ENCODE measurements at places on chromosomes 2 and 18.

DNA sequence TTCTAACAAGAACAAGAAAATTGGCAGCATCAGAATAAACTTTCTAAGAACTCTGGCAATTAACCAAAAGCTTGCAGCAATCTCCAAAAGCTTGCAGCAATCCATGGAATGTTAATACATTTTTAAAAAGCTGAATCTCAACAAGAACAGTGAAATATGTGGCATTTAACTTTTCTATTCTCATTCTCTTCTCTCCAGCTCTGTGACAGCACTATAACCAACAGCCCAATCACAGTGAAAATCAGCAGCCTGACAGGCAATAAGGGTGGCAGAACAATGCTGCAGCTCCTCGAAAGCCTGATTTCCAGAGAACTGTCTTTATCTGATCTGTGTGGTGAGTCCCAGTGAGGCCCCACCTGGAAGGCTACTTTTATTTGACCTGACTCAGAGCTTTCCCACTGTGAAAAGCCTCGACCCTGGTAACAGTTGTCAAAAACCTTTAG is 60.0 kb downstream of the TMEM131 start:
- no peak for DNase-seq

DNA sequence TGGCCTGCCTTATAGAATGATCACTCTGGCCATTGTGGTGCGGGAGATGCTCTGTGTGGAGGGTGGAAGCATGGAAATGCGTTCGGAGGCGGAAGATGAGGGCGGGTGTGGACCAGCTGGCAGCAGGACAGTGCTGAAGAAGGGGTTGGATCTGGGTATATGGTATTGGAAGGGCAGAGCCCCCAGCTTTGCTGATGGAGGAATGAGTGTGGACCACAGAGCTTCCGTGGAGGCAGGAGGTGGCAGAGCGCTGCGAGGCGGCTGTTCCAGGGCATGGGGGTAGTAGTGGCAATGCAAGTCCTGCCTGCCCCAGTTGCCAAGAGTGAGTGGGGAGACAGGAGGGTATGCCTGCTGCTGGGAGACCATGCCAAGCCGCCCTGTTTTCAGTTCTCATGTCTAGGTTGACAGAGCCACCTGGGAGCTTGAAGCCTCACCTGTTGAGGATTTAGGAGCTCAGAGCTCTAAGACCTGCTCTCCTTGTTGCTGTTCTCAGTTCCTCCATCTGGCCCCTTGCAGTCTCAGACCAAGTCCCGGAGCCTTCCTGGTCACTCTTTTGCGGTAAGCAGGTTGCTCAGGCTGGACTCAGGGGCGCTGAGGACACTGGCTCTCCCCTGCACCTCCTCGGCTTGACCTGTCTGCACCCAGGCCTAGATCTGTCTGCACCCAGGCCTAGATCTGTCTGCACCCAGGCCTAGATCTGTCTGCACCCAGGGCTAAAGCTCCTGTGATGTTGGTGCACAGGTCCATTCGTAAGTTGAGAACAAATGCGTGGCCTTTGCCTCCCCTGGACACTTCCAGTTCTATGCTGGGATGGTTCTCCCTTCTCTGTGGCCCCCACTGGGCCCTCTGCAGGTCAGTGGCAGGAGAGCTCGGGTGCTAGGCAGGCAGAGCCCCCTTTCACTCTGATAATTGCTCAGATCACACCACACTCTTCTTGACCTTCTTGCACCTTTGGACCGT is 290.5 kb upstream of the HS6ST1 start:
- DNase-seq, result no peak

DNA sequence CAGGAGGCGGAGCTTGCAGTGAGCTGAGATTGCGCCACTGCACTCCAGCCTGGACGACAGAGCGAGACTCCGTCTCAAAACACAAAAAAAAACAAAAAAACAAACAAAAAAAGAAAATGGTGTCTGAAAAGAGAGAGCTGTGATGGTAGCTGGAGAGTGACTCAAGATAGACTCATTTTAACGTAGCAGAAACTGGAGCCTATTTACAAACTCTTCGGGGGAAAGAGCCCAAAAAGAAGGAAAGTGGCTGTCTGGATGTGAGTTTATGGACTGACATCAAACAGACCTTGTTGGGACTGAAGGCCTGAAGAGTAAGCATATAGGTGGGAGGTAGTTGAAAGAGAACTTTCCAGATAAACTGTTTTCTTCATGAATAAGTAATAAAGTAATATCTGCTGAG is 51.8 kb downstream of the LIMS1 start:
- DNase-seq, result no peak

- no peak for DNase-seq
Measured at GRCh38 chr2:235958931-235959410, 209.2 kb downstream of the GBX2 start.

DNA sequence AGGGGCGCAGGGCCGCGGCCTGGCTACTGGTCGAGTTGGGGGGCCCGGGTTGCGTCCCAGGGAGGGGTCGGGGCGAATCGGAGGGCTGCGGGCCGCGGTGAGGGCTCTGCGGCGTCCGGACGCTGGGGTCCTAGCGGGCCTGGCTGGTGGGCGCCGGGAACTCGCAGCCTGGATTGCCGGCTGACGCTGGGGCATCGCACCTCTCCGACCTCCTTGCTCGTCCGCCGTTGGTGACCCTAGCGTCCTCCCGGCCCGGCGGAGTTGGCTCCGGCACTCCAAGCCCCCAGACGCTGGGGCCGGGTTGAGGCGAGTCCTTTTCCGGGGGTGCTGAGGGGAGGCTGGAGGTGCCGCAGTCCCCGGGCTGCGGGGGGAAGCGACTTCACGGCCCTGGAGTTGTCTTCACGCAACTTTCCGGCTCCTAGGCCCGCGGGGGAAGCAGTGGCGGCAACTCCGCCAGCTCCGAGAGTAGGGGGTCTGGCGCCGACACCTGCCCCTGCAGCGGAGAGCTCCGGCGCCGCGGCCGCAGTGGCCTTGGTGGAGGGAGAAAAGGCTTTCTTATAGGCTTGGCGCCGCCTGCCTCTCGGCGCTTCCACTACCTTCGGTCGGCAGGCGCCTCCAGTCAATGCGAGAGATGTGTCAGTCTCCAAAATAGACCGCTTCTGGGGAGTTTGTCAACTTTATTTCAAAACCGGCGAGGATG is 70.3 kb downstream of the HAUS1 start:
- DNase-seq, result peak; percentile 38

GRCh38 chr2:169712791-169713227 is 18.5 kb downstream of the PHOSPHO2 start:
- DNase-seq, result no peak

- no peak for DNase-seq
Measured at GRCh38 chr2:128818704-128819491, 500.2 kb upstream of the HS6ST1 start.

DNA sequence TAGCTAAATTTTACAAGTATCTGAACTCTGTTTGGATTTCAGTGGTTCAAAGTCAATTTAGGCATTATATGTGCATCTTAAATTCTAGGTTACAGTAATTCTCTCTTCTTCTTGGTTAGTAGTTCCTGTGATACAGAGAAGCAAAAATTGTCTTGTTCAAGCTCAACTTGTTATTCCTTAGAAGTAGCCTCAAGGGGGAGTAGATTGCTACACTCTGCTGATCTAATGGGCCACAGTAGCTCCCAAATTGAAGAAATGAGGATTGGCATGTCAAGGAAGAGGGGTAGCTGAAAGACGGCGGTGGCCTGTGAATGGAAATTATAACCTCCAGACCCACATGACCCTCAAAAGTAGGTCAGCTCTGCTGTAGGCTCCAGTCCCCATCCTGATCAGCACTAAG is 334.7 kb downstream of the HRH4 start:
- no peak for DNase-seq

DNA sequence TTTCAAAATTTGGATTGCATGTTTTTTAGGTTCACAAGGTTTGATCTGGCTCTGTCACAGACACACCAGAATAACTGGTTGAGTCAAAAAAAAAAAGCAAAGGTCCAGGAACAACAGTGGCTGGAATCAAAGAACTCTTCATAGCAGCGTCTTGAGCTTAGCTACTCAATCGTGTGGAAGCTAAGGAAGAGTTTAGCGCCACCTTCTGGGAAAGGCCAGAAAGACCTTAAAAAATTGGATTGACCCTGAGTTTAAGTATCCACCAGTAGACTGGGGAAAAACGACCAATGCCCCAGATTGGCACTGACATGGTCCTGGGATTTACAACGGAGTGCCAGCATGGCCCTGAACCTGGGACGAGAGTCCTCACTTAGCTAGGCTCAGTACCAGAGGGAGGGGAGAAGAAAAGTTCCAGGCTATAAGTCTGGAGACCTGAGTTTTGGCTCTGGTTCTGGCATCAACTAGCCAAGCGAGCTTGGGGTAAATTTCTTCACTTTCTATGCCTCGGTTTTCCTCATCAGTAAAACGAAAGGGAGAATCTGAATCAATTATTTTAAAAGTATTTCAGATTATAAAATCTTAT is 71.1 kb upstream of the TFCP2L1 start:
- peak; percentile 9 for DNase-seq

GRCh38 chr2:2562867-2563266 is 231.8 kb upstream of the MYT1L start:
- no peak for DNase-seq

GRCh38 chr2:137706786-137707613 is 257.3 kb upstream of the HNMT start:
- DNase-seq, result no peak

GRCh38 chr2:200592406-200593075 is 6.7 kb downstream of the AOX1 start:
- no peak for DNase-seq

DNA sequence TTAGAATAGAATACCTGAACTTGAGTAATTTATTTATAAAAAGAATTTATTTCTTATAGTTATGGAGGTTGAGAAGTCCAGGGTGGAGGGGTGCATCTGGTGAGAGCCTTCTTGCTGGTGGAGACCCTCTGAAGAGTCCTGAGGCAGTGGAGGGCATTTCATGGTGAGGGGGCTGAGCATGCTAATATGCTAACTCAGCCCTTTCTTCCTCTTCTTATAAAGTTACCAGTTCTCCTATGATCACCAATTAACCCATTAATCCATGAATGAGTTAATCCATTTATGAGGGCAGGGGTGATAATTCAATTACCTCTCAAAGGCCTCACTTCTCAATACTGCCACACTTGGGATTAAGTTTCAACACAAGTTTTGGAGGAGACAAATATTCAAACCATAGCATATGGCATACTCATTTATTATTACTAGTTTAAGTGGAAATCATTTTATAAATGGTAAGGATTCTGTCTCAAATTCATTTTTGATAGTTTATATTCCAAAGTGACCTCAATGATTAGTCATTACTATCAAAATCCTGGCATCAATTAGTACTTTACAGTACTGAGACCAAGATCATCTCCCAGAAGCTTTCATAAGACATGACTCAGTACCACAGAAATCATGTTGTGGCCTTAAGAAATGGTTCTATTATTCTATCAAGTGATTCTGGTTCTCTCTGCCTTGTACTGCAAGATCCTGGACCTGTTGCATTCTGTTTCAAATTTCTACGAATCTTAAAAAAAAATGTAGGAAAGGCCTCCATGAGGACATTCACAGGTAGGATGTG is 5.5 kb downstream of the ZNF396 start:
- no peak for DNase-seq

- no peak for DNase-seq
Measured at GRCh38 chr2:238941262-238941792, 93.4 kb downstream of the TWIST2 start.

GRCh38 chr2:196399722-196400691 is 228.6 kb upstream of the STK17B start:
- DNase-seq, result no peak

DNA sequence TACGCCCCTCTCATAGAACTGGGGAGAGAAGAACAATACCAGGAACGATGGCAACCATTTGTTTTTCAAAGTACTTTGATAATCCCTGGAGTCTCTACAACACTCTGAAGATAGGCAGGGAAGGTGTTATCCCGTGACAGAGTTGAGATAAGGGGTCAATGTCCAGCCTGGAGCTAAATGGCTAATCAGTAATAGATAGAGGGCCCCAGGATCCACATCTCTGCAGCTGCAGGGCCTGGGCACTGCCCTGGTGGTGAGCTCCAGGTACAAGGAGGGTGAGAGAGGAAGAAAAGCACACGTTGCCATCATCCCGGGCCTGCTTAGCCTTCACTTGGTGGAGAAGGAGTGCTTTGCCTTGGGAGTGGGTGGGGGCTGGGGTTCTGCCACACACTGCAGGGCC is 260.6 kb downstream of the PRKCE start:
- DNase-seq, result no peak

DNA sequence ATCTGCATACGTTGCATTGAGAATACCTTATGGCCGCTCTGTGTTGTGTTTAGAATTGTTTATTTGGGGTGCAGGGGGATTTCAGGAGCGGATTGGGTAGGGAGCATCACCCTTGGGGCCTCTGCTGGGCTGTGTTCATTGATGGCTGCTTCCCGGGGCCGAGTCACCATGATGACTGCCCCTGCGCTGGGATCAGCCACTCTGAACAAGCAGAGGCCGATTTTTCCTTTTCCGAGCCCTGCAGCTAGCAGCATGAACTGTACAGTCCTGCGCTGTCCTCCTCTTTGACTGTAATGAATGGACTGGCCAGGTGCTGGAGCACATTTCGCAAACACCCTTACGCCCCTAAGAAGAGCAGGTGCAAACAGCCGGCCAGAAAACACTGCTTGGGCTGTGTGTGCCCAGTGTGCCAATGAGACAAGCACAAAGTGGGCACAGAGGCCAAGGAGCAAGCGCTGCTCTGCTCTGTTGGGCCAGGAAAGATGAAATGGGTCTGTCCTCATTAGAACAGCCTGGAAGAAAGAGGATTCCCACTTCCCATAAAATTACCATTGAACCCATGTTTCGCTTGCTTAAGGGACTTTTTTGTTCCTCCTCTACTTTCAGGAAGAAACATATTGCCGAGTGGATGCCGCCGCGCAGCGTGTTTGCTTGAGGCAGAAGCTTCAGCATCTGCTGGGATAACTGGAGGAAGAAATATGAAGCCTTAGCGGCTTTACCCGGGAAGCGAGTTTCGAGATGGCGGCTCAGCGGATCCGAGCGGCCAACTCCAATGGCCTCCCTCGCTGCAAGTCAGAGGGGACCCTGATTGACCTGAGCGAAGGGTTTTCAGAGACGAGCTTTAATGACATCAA is 82.7 kb downstream of the SH3BP4 start:
- DNase-seq, result no peak

- DNase-seq, result no peak
Measured at GRCh38 chr2:182142062-182142461, 156.4 kb downstream of the PPP1R1C start.

GRCh38 chr2:29011418-29012060 is 30.4 kb downstream of the TOGARAM2 start:
- peak; percentile 17 for DNase-seq

GRCh38 chr2:196168181-196168580 is 3.2 kb downstream of the STK17B start:
- no peak for DNase-seq

DNA sequence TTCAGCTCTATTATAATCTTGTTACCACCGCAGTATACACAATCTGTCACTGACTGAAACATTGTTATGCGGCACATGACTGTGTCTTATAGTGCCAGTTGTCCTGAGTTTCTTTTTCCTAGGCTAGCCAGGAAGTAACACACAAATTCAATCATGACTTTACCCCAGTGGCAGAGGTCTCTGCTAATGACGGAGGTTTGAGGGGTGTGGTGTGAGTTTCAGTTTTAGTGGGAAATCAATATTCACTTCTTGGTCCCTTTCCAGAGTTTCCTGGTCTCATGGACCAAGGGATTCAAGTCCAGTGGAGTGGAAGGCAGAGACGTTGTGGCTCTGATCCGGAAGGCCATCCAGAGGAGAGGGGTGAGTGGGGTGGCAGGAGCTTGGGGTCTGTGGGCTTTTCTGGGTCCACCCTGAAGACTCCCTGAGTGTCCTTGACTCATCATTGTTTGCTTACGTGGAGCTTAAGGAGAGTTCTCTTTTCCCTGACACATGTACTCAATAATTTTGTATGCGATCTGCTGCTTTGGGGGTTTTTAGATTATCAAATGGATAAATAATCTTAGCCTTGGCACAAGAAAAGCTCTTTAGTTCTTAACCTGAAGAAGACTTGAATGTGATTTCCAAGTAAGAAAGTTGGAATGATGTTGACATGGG is 39.2 kb downstream of the HK2 start:
- DNase-seq, result no peak
